Activated CD8-positive, alpha-beta memory T cell treated with anti-CD3 and anti-CD28 coated beads for 4 hours (primary cell): ENCODE measurements at places on chromosomes 6 and 20.

DNA sequence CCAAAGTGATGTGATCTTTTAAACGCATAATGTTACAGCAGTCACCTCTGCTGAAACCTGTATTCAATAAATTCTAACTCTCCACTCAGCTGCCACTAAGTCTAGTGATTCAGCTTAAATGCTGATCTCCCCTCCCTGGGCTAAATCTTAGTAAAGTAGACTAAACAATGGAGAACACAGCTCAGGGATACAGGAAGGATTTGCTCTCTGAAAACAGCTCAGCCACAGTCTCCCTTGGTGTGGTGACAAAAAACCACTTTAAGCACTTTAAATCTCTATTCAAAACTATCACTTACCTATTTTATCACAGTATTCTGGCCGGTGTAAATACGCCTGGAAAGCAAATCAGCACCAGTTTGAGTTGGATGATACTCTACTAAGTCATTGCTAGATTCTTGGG is 130.6 kb downstream of the RFX6 start:
- DNase-seq: no peak

DNA sequence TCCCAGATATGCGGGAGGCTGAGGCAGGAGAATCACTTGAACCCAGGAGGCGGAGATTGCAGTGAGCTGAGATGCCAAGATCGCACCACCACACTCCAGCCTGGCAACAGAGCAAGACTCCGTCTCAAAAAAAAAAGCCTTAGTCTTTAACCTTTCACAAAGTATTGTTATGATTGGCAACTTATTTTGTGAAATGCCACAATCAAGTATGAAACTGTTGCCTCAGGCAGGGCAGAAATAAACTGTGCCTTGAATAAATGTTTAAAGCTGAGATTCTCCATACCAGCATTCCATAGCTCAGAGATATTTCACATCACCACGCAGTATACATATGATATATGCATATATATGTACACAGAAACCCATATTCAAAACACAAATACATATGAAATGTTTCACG is 120.1 kb upstream of the CCDC28A start:
- DNase-seq: no peak

GRCh38 chr6:22326500-22326899 is 29.7 kb upstream of the PRL start:
- DNase-seq: no peak

DNA sequence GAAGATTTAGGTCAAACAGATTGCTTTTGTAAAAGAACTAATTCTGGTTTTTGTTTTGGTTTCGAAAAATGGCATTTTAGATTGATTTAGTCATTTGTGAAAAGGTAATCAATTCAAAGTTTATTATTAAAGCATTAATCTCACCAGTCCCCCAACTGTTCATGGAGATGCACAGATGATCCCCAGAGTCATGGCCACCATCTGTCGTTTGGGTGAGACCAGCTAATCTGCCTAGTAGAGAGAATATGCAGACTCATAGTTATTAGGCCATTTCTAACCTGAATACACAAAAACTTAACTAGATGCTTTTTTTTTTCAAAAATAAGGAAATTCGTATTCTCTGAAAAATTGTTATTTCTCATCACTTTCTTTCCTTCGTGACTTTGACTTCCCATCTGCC is 58.1 kb downstream of the C6orf58 start:
- DNase-seq: no peak

GRCh38 chr20:11917663-11918062 is at the start of gene BTBD3:
Gene BTBD3, plus strand, starts transcription at chr20:11917893. Its CDS starts 383 bp downstream, at chr20:11918276.
- DNase-seq: no peak

DNA sequence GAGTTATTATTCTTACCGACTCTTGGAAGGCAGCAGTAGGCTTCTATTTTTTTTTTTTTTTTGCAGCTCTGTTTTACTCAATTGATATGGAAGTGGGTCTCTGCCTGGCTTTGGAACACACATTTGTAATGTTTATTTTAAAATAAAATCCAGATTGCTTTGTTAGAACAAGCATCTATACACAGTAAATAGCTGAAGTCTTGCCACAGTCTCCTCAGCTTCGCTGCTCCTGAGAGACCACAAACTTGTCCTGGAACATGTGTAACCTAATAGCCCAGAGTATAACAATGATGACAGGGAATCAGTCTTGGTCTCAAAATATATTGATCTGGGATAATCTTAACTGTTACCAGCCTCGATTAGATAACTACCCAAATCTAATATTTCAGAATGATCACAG is 299.8 kb upstream of the NOX3 start:
- no peak for DNase-seq

DNA sequence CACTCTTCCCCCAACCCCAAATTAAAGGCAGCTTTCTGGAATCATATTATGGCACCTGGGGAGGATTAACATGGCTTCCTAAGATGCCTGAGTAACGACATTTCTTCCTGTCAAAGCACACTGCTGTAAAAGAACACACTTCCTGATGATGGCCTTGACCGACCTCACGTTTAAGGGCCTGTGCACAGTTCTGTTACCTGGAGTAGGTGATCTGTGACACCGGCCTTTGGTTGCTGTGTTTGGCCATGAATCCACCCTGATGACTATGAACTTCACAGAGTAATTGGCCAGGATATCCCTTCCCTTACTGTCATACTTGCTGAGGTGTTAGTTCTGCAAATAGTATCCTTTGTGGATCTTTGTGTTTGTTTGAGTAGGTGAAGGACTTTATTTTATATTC is 45.8 kb downstream of the PLCB4 start:
- no peak for DNase-seq

GRCh38 chr6:107712665-107713551 is 111.2 kb downstream of the SCML4 start:
- no peak for DNase-seq

- DNase-seq: no peak
These were observed 10.1 kb downstream of the ISM1 start for GRCh38 chr20:13231031-13231752.

- no peak for DNase-seq
These were observed 3.4 kb upstream of the PTK6 start for GRCh38 chr20:63540417-63541186.

GRCh38 chr20:37290158-37290810 is 829 bp downstream of the MANBAL start:
- no peak for DNase-seq
